ENCODE measurements at places on chromosomes 16 and 17. TPM values are rescaled to one million over a fixed set of nuclear protein-coding genes. Genes with fewer than 3 reads are reported as not detected.

GRCh38 chr16:54522584-54522983, 236.0 kb upstream of the IRX3 start:
- H3K4me3 ChIP-seq = no peak overlapping the region
- H3K27ac ChIP-seq = no peak overlapping the region
- no peak for DNase-seq
- peaks cover 5% of the 10 kb centered on the region for H3K4me1 ChIP-seq
- H3K36me3 ChIP-seq = no peaks in the 10 kb centered on the region
- H3K27me3 ChIP-seq = no peaks in the 10 kb centered on the region

- peak within 1 kb of the TSS; percentile 92 for H3K27ac ChIP-seq
- H3K27me3 ChIP-seq = no peaks in the 10 kb centered on the region
- peak; percentile 98 for DNase-seq
- peaks cover 18% of the 10 kb centered on the region for H3K4me1 ChIP-seq
- peak within 1 kb of the TSS; percentile 88 for H3K4me3 ChIP-seq
- no peaks in the 10 kb centered on the region for H3K36me3 ChIP-seq
Measured at GRCh38 chr17:67376737-67377487, at the start of gene PITPNC1. PITPNC1 (plus strand) TSS chr17:67377281.

GRCh38 chr17:81517009-81517338, 4.4 kb upstream of the ACTG1 start:
- H3K4me3 ChIP-seq = peak overlapping the region; percentile 74
- H3K4me1 ChIP-seq = peaks cover 44% of the 10 kb centered on the region
- DNase-seq = no peak
- H3K36me3 ChIP-seq = peaks cover 4% of the 10 kb centered on the region

GRCh38 chr16:27241658-27242057, 26.9 kb downstream of the NSMCE1 start:
- H3K27ac ChIP-seq = peak overlapping the region; percentile 98
- H3K27me3 ChIP-seq = no peaks in the 10 kb centered on the region
- H3K4me1 ChIP-seq = peaks cover 70% of the 10 kb centered on the region
- H3K36me3 ChIP-seq = no peaks in the 10 kb centered on the region

DNA sequence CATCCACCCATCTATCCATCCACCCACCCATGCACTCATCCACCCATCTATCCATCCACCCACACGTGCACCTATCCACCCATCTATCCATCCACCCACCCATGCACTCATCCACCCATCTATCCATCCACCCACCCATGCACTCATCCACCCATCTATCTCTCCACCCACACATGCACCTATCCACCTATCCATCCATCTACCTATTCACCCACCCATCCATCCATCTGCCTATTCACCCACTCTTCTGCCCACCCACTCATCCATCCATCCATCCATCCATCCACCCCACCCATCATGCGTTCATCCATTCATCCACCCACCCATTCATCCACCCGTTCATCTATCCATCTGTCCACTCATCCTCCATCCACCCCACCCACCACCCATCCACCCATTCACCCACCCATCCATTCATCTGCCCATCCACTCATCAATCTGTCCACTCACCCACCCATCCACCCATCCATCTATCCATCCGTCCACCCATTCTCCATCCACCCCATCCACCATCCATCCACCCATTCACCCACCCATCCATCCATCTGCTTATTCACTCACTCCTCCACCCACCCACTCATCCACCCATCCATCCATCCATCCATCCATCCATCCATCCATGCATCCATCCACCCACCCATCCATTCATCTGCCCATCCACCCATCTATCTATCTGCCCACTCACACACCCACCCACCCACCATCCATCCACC, 35.1 kb upstream of the CBFA2T3 start:
- no peak for DNase-seq
- H3K27me3 ChIP-seq = no peaks in the 10 kb centered on the region
- H3K4me3 ChIP-seq = no peak overlapping the region
- H3K27ac ChIP-seq = no peak overlapping the region
- H3K4me1 ChIP-seq = no peaks in the 10 kb centered on the region
- H3K36me3 ChIP-seq = no peaks in the 10 kb centered on the region

DNA sequence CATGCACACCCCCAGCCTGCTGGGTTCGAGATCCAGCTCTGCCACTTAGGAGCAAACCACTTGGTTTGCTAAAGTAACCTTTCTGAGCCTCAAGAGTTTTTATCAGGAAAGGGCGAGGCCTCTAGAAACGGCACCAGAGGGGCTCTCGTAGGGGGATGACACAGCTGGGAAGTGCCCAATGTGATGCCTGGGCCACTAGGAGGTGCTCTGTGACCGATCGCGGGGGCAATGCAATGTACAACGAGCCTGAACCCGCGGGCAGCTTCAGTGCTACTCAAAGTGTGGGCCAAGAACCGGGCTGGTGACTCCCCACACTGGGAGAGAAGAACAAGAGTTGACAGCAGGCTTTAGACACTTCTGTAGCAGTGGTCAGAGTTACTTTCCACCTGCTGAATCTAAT, 9.4 kb downstream of the C16orf89 start:
- H3K36me3 ChIP-seq = no peaks in the 10 kb centered on the region
- no peaks in the 10 kb centered on the region for H3K4me1 ChIP-seq
- no peak overlapping the region for H3K4me3 ChIP-seq
- no peak overlapping the region for H3K27ac ChIP-seq
- peak; percentile 88 for DNase-seq

- H3K27me3 ChIP-seq = no peaks in the 10 kb centered on the region
- DNase-seq = peak; percentile 92
- peaks cover 10% of the 10 kb centered on the region for H3K4me1 ChIP-seq
Measured at GRCh38 chr17:32323811-32324491, 18.0 kb downstream of the C17orf75 start.

RAMP2 gene
- not detected for total RNA-seq

DNA sequence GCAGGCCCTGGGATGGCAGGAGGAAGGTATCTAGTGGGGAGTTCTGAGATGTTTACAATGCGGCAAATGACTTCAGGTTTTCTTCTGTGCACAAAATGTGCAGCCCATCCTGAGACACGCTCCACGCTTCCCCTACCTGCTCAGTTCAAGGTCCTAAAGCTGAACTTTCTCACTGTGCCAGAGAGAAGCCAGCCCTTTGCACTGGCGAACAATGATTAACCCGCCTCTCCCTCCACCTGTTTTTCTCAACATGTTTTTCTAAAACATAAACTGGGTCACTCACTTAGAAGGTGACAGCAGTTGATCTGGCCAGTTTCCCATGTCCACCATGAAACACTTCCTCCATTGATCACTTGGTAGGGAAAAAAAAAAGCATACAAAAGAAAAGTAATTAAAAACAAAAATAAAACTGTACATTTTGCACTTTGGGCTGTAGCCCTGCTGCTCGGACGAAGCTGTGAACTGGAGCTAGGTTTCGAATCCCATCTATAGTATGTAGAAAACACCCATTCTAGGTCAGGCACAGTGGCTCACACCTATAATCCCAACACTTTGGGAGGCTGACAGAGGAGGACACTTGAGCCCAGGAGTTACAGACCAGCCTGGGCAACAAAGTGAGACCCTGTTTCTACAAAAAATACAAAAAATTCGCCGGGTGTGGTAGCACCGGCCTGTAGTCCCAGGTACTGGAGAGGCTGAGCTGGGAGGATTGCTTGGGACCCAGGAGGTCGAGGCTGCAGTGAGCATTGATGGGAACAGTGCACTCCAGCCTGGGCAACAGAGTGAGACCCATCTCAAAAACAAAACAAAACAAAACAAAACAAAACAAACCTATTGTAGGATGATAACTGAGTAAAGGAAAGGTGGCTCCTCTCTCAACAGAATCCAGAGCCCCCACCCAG, 6.1 kb upstream of the G6PC1 start:
- no peak overlapping the region for H3K27ac ChIP-seq
- peaks cover 2% of the 10 kb centered on the region for H3K27me3 ChIP-seq
- no peaks in the 10 kb centered on the region for H3K36me3 ChIP-seq
- H3K4me1 ChIP-seq = no peaks in the 10 kb centered on the region

- H3K27ac ChIP-seq = no peak overlapping the region
- peaks cover 10% of the 10 kb centered on the region for H3K4me1 ChIP-seq
- no peaks in the 10 kb centered on the region for H3K36me3 ChIP-seq
- H3K27me3 ChIP-seq = no peaks in the 10 kb centered on the region
- peak overlapping the region; percentile 72 for H3K4me3 ChIP-seq
Measured at GRCh38 chr17:32520104-32520701, 33.4 kb downstream of the CDK5R1 start.

EVI2B gene
- 6.2 TPM for total RNA-seq
